Left lobe of liver (tissue), 2 donors: ENCODE measurements at places on chromosomes 6 and 20. TPM values are rescaled to one million over a fixed set of nuclear protein-coding genes. Genes with fewer than 3 reads are reported as not detected.

The KCNK15 gene
- 0.20 TPM for total RNA-seq

The OLIG3 gene
- total RNA-seq: not detected

The EYA2 gene
- total RNA-seq: 1.6 TPM

The CABLES2 gene
- total RNA-seq: 1.8 TPM

The KCNB1 gene
- 6.5 TPM for total RNA-seq

The OR12D1 gene
- not detected for total RNA-seq

The GABRR1 gene
- not detected for total RNA-seq

The SMLR1 gene
- total RNA-seq: 22.2 TPM

DNA sequence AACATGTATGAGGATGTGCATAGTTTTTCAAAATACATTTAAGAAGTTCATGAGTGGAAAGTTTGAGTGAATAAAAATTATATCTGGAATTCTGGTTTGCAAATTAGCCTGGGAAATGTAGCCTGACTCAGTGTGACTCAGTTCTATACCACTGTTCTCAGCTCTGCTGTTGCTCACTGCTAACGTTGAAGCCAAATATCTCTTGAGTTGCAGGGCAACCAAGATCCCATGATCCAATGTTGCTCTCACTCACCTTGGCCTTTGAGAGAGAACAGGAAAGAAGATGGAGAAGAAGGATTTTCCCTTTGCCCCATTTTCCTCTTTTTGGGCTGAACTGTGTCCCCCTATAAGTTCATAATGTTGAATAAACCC is 28.9 kb downstream of the PSMB9 start:
- DNase-seq: no peak

- no peak for DNase-seq
Observed at GRCh38 chr6:143160439-143161220, 99.9 kb downstream of the AIG1 start.

GRCh38 chr20:62587757-62588402 is 54.4 kb upstream of the SLCO4A1 start:
- no peak for DNase-seq

DNA sequence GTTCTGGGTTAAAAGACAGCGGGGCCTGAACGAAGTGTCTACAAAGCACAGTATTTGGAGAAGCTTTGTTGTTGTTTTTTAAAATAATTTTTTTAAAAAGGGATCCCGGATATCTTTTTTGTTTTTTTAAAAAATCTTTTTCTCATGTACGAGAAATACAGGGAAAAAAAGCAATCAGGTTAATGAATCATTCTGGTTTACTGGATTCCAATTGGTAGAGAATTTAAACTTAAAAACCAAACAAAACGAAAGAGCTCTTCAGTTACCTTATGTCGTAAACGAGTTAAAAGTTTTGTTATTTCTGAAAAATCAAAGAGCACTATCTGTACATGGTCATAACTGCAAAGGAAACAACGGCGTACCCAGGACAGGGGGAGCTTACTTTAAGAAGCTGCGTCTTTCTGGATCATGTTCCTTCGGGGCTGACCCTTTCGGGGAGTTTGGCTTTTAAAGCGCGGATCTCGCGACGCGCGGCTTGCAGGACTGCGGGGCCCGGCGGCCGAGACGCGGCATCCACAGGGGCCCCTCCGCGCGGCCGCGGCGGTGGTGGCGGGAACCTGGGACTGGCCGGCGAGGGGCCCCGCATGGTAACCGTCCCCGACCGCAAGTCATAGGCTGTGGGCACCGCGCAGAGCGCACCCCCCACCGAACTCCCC is 927 bp downstream of the IL20RA start:
- no peak for DNase-seq

GRCh38 chr6:44696099-44696498 is 308.6 kb downstream of the CDC5L start:
- DNase-seq: no peak

GRCh38 chr6:52389264-52389625 is 27.3 kb downstream of the PAQR8 start:
- DNase-seq: no peak

DNA sequence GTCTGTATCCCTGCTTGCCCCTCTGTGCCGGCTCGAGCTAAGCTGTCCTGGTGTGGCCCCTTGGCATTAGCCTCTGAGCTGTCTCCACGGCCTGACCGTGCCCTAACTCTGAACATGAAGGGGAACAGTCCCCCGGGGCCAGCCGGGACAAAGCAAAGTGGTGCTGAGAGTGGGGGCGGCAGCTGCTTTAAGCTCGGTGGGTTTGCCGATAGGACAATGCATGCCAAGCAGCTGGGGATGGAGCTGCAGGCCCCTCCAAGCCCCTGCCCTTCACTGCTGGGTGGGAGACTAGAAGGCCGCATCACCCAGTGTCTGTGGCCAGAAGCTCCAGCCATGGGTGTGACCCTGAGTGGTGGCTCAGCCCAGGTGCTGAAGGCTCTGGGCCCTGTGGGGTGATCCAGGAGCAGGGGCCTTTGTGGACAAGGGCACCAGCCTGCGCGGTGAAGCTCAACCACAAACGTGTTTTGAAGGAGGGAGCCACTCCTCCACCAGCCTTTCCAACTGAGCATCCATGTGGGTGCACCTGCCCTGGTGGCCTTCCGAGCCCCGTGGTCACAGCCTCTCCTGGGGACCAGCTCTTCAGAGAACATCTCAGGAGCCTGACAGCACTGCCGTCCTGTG is 242.5 kb downstream of the ERMARD start:
- DNase-seq: peak; percentile 35

DNA sequence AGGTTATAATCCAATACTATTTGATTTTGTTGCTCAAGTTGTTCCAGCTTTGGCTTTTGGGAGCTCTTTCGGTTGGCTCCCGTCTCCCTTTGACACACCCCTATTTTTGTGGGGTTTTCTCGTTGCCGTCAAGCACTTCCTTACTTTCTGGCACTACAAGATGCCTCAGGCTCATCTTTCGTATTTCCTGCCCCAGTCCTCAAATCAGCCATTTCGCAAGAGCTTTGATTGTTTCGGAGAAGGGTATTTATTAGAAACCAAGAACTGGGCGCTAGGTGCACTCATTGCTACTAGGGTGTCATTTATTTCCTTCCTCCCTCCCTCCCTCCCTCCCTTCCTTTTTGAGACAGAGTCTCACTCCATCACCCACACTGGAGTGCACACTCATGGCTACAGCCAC is 13.3 kb upstream of the SOX12 start:
- DNase-seq: no peak

GRCh38 chr20:38986663-38987062 is 24.5 kb downstream of the DHX35 start:
- DNase-seq: no peak

DNA sequence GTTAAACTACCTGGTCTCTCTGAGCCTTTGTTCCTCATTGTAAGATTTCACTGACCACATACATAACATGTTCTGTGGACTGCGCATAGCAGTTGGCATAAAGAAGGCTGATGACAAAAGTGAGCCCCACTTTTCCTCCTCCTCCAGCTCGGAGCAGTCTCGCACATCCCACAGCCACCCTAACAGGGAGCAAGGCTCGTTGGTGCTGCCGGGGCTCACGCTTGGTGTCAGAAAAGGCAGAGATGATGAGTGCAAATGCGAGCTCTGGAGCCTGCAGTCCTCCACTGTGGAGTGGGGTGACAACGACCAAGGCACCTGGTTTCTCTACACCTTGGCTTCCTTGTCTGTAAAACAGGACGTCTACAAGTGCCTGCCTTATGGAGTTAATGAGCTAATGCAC is 9.7 kb downstream of the TGM3 start:
- DNase-seq: no peak

DNA sequence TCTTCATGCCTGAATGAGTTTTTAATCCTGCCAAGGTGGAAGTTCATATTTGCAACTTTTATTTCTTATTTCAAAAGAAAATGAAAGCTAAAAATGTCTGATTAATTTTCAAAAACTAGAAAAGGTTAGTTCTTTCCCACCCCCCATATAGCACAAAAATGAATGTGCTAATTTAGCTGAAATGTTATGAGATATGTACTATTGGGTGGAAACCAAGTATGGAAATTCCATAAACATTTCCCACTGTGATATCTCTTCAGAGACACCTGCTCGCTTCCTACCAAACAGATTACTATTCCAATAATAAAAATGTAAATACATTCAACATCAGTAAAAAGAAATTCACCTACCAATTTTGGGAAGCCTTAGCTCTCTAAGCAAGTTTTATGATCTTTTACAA is 678.6 kb upstream of the ID4 start:
- DNase-seq: no peak

DNA sequence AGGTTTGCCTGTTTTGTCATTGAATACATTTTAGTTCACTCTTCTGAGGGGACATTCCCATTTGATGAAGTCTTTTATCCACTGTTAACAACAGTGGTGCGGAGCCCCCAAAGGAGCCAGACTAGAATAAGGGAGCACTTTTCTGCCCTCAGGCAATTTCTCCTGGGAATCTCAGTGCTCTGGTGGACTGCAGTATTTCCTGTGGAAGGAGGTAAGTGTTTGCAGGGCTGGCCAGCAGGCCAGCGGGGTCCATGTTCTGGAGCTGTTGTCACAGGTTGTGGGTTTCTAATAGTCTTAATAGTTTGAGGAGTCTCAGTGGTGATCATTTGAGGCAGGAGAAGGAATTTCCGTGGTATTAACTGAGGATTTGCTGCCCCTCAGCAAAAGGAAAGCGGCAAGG is 83.5 kb downstream of the ASXL1 start:
- DNase-seq: no peak

- DNase-seq: no peak
Observed at GRCh38 chr6:7332090-7332745, 19.2 kb upstream of the SSR1 start.

DNA sequence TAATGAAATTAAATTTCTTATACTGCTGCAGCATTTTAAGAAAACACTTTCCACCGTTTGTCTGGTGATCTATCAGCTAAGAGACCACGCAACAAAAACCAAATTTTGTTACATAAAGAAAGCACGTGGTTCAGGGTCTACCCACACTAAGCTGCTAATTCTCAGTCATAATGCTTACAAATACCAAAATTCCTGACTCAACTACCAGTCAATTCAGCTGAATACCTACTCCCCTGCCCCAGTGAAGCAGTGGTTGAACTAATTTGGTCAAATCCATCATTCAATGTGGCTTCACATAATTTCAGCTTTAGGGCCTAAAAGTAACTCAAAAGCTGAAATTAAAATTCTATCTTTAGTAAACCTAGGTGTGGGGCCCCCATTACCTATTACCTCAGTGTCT is 468.6 kb upstream of the ARID1B start:
- no peak for DNase-seq

DNA sequence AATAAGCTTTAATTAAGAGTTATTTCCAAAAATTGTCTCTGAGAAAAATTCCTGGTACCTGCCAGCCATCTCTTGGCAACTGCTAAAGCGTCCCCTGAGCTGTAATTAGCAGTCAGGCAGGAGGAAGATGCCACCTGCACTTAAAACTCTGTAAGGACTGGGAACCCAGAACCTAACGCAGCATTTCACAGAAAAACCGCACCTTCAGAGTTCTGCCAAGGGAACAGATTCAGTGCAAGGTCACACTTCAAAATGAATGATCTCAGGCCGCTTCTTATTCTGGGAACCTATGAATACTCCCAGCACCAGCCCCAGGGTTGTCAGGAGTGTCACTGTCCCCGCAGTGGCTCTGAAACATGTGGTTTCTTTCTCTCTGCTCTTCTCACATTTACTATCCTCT is 36.7 kb downstream of the INSM1 start:
- no peak for DNase-seq

DNA sequence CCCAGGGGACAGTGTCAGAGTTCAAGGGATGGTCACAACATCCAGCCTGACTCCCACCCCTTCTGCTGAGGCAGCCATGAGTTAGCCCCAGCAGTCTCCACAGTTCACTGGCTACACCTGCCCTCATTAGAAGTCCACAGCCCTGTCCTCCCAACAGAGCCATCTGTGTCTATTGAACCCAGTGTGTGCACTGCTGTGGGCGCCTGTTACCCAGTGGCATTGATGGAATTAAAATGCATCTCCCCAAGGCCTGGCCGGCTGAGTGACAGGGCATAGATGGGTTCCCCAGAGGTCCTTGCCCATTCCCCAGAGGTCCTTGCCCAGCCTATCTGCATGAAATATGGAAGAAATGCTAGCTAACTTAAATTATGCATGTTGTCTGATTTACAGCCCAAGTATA is 73.3 kb downstream of the PCSK2 start:
- no peak for DNase-seq

- DNase-seq: no peak
Observed at GRCh38 chr6:13702809-13703302, 8.8 kb downstream of the RANBP9 start.

DNA sequence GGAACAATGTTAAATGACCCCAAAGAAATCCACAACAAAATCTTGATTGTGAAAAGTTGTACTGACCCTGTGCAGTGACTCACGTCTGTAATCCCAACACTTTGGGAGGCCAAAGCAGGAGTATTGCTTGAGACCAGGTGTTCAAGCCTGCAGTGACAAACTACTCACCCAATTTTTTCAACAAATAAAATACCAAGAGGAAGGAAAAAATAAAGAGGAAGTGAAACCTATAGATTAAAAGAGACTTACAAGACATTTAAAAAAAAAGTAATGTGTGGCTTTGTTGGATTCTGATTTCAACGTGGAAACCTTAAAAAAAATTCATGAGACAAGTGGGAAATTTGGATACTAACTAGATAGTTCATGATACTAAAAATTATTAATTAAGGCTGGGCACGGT is 31.9 kb downstream of the GINS1 start:
- no peak for DNase-seq

DNA sequence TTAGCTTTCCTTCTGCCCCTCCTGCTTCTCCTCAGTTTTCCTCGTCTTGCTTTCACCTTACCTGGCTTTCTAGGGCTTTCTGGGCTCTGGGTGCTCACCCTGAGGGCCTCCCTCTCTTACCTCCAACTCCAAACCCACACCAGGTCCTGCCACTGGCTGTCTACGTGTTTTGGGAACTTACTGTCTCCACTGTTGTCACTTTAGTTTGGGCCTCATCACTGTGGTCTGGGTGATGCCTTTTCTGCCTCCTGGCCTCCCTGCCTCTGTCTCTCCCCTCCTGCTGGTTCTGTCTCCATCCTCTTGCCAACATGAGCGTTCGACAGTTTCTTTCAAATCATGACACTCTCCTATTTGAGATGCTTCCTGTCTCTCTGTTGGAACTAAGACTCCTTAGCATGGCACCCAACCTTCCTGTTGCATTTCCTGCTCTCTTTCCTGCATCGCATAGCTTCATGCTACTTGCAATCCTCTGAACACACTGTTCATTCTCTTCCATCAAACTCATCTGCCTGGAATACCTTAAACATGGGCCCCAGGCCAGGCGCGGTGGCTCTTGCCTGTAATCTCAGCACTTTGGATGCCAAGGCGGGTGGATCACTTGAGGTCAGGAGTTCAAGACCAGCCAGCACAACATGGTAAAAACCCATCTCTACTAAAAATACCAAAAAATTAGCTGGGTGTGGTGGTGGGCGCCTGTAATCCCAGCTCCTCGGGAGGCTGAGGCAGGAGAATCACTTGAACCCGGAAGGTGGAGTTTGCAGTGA is 5.5 kb downstream of the CD40 start:
- DNase-seq: no peak

- DNase-seq: no peak
Observed at GRCh38 chr6:160063771-160064413, 57.7 kb upstream of the SLC22A1 start.

GRCh38 chr6:117373211-117373813 is 52.4 kb downstream of the ROS1 start:
- no peak for DNase-seq
